ENCODE measurements at places on chromosomes 16 and 17.

DNA sequence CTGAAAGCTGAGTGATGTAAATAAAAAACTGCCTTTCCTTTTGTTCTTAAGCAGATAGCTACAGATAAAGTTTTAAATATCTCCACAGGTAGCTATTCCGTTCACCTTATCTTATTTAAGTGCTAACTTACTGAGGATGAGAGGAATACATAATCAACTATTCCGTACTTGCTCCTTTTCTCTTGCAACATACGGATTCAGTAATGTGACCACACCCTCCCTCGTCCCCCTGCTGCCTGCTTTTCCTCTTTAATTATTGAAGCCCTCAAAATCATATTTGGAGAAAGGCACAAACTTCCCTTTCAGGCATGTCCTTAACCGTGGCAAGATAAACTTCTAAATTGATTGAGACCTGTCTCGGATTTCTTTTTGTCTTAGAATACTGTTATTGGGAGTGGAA is 101.4 kb downstream of the MAP2K4 start:
- DNase-seq = no peak

- DNase-seq = no peak
Measured at GRCh38 chr16:73043828-73044467, 4.0 kb downstream of the ZFHX3 start.

DNA sequence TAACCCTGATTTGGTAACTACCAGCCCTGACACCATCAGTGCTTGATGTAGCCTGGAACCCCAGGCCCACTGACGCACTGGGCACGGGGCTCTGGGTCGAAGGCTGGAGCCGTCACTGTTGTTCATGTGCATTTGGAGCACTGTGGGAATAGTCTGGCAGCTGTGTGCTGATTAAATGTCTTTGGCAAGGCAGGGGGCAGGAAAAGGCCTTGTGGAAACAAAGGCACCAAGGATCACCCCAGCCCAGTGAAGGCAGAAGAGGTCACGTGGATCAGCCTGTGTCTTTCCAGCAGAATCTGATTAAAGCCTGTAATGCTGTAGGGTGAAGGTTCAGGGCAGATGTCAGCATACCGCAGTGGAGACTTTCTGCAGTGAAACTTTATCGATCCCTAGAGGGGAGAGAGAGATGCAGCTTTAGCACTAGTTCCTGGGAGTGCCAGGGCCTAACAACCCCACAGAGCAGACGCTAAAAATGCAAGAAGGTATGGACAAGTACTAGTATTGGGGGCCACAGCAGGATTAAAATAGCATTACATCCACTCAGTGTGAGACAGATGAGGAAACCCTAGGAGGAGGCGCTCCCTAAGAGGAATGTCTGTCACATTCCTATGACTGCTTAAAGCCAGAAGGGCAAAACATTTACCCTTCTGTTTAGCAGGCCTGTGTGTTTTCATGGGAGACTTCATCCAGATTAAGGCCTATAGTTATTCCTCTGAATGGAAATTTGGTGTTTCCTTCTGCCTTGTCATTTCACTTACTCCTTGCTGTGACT is 9.7 kb downstream of the ZNHIT3 start:
- no peak for DNase-seq

GRCh38 chr16:69741951-69742904 is 12.5 kb downstream of the NOB1 start:
- DNase-seq = peak; percentile 24

- DNase-seq = no peak
Measured at GRCh38 chr17:27905447-27906225, 12.5 kb upstream of the LYRM9 start.
